ENCODE measurements at places on chromosomes 3 and 15.
A peak's percentile ranks its signal among the peaks of the same experiment; 100 is the strongest.

GRCh38 chr3:113537155-113537554 lies 4.8 kb downstream of the SIDT1 start:
- no peak for DNase-seq

DNA sequence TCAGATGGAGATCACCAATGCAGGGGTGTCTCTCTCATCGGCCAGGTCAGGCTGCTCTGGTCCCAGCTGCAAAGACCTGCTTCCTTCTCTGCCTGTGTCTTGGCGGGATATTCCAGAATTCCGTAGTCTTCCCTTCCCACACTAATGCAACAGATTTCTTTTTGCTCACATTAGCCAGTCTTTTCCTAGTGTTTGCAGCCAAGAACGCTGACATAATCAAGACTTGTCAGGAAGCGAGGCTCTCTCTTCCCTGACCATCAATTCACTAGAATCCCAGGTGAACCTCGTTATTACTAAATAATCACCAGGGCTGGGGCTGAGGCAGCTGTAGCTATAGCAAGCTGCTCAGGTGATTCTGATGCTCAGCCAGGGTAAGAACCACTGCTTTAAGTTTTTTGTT lies 43.2 kb upstream of the ACKR4 start:
- DNase-seq: no peak

- DNase-seq: no peak
Observed at GRCh38 chr3:18054625-18055024, 312.2 kb upstream of the TBC1D5 start.

DNA sequence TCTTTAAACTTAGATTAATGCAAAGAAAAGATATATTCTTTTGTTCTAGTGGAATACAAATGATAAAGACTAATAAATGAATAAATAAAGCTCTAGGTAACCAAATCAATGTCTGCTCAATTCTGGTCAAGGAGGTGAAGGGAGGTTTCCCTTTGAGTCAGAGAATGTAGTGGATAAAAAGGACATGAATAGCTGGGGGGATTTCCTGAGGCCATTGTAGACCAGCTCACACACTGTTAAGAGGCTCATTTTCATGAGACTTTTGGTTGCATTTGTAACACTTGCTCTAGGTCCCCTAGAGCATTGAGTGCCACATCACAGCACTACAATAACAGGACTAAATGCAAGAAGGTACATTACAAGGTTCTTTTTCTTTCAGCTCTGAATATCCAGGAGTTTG lies 170.7 kb downstream of the TIGIT start:
- DNase-seq: no peak

DNA sequence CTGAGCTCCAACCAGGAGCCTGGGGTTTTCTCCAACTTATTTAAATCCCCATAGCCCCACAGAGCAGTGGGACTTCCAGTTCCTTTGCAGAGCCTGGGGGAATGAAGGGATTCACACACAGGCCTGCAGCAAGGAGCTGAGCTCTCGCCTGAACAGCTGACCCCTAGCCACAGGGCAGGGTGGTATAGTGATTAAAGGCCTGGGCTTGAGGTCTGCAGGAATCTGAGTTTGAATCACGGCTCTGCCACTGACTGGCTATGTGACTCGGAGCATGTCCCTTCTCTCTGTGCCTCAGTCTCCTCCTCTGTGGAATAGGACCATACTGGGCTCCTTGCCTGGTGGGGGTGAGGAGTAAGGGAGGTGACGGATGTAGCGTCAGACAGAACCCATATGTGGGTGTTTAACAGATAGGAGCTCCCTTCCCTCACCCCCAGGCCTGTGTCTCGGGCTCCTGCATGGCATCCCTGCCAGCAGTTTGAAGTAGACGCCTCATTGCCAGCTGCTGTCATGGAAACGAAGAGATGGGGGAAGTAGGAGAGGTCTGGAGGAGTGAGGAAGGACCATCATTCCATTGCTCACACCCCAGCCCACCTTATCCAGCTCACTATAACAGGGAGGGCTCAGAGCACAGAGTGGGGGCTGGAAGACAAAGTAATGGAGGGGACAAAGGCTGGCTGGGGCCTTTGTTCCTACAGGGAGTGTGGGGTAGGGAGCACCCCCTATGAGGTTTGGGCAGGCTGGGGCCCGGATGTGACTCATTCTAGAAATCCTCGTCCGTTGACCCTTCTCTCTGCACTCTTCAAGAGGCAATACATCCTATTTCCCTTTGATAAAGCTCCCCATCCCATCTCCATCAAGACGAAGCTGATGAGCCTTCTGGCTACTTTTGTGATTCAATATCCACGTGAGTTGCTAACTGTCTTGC lies 14.8 kb downstream of the HRH1 start:
- no peak for DNase-seq

- no peak for DNase-seq
Observed at GRCh38 chr3:58474348-58474911, 17.5 kb upstream of the KCTD6 start.

DNA sequence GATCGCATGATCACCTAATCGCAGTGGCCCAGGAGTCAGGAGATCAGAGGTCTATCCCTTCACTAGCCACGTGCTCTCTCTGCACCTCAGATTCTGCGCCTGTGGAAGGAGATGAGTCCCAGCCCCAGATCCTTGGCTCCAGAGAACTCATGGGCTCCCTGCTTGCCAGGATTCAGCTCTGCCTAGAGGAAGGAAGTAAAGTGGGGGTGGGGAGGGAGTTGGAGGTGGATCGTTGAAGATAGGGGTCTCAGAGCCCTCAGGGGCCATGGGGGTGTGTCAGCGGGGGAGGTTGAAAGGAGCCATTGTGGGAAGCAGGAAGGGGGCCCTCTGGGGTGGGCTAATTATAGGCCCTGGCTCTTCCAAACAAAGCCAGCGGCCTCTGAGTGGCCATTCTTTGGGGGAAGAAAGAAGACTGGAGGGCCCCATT lies 11.3 kb upstream of the STRA6 start:
- DNase-seq: no peak

GRCh38 chr3:133428552-133428951 lies 28.7 kb downstream of the BFSP2 start:
- no peak for DNase-seq

- no peak for DNase-seq
Observed at GRCh38 chr3:52401021-52401420, 43.9 kb downstream of the SEMA3G start.

GRCh38 chr3:189673535-189673934 lies 42.3 kb downstream of the TP63 start:
- no peak for DNase-seq

- DNase-seq: no peak
Observed at GRCh38 chr3:47892286-47893040, 89.5 kb downstream of the DHX30 start.

GRCh38 chr15:57911247-57911646 lies 154.3 kb downstream of the ALDH1A2 start:
- DNase-seq: no peak

DNA sequence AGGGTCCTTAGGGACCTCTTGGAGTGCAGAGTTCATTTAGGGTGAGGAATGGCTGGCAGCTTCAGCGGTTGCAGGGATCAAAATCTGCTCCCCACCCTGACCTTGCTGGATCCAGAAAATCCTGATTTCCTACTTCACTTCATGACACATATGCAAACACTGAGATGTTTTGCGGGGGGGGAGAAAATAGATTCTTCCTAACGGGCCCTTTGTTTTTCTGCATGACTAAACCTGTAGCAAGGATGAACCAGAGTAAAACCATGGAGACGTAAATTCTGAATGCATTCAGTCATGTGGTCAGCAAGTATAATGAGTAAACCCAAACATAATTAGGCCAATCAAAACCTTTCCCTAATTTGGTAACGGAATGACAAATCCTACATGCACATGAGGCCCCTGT lies 20.0 kb upstream of the RBP1 start:
- no peak for DNase-seq

DNA sequence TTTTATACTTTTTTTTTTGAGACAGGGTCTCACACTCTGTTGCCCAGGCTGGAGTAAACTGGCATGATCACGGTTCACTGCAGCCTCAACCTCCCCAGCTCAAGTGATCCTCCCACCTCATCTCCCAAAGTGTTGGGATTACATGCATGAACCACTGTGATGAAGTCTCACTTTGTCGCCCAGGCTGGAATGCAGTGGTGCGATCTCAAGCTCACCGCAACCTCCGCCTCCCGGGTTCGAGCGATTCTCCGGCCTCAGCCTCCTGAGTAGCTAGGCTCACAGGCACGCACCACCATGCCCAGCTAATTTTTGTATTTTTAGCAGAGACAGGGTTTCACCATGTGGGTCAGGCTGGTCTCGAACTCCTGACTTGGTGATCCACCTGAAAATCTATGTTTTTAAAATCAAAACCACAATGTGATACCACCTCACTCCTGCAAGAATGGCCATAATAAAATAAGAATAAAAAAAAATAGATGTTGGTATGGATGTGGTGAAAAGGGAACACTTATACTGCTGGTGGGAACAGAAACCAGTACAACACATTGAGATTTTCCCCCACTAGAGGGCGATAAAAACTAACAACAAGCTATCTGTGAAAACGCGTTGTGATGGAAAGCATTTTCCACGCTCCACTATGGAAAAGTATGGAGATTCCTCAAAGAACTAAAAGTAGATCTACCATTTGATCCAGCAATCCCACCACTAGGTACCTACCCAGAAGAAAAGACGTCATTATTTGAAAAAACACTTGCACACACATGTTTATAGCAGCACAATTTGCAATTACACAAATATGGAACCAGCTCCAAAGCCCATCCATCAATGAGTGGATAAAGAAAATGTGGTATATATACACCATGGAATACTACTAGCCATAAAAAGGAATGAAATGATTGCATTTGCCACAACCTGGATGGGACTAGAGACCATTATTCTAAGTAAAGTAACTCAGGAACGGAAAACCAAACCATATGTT lies 26.8 kb upstream of the OCA2 start:
- DNase-seq: no peak

DNA sequence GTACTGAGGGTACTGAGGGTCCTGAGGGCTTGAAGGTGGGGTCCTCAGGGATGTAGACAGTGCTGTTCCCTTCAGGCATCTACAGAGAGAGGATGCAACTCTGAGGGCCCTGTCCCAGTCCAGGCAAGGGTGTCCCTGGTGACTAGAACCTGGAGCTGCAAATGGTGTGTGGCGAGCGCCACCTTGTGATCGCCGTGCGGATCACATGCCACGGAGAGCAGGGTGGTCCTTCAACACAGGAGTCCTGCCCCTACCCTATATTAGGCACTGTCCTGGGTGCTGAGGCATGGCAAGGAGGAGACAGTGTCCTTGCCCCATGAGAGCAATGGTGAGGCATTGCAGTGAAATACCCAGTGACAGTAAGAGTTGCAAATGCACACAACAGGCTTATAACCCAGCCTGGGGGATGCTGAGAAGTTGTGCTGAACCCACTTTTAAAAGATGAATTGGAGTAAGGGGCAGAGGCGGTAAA lies 23.6 kb downstream of the RHCG start:
- DNase-seq: no peak

- no peak for DNase-seq
Observed at GRCh38 chr3:37765591-37766488, 95.8 kb upstream of the CTDSPL start.

- DNase-seq: no peak
Observed at GRCh38 chr3:69442771-69443311, 57.0 kb upstream of the FRMD4B start.

GRCh38 chr3:189460511-189460910 lies 170.7 kb upstream of the TP63 start:
- DNase-seq: no peak

GRCh38 chr3:143484846-143485512 lies 363.3 kb downstream of the SLC9A9 start:
- DNase-seq: no peak

- no peak for DNase-seq
Observed at GRCh38 chr15:50418041-50418583, 6.1 kb upstream of the USP8 start.

DNA sequence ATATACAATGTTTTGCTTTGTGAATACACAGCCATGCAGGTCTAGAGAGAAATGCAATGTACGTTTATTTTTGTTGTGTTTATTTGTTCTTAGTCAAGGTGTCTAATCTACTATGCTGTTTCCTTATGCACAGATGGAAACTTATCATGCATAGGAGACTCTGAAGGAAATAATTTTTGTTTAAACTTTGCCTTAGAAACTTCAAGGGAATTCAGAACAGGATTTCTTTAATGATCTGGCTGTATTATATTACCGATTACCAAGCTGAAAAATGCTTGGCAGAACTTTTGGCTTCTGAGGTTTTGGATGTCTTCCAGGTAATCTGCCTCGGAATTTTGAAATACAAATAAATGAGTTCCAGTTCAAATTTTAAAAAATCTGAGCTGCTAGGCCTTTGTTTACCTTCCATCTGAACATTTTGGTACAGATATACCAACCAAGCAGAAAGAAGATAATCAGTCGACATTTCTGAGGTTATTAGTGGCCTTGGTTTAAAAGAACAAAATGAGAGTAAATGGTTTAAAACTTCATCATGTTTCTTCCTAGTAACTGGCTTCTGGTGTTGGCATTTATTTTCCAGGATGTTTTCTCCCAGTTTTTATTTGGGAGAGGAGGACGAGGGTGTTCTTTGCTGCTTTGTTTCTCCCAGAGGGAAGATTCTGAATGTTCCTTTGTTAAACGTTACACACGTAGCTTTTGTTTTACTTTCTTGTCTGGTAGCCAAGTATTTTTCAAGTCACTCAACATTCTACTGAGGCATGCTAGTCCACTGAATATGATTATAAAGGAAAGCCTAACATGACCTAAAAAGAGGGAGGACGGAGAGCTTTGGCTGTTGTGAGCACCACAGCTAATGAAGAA lies 421.8 kb upstream of the TBL1XR1 start:
- DNase-seq: no peak

DNA sequence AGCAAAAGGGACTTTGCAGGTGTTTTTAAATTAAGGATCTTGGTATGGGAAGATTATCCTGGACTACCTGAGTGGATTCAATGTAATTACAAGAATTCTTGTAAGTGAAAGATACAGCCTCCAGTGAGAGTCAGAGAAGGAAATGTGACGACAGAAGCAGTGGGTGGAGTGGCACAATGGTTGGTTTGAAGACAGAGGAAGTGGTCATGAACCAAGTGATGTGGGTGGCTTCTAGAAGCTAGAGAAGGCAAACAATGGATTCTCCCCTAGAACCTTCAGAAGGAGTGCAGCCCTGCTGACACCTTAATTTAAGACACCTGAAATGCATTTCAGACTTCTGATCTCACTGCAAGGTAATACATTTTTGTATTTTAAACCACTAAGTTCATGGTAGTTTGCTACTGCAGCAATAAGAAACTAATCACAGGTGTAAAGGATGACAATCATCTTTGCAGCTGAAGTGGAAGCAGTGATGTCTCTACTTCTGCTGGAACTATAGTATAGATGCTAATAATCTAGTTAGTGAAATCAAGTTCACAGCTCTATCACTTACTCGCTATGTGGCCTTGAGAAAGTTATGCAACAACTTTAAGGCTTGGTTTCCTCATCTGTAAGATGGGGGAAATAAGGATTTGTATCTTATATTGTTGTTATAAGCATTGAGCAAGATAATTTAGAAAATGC lies 403.4 kb upstream of the SUCLG2 start:
- peak; percentile 2 for DNase-seq

DNA sequence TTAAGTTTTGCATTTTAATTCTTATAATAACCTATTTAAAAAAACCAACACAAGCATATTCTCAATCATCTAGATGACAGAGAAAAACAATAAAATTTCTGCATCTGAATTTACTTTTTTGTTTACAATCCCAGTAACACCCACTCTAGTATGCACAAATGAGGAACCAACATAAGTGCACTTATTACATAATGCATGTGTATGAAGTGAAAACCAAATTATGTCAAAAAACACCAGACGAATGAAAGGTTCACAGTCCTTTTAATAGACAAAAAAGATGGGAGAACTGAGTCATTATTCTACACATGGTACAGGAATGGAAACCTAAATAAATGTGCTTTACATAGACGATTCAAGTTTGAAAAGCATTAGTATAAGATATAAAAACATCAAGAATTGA lies 91.7 kb downstream of the NR1I2 start:
- no peak for DNase-seq

Measured in stimulated activated CD8-positive, alpha-beta memory T cell treated with anti-CD3 and anti-CD28 coated beads, Interleukin-4, amount 100 ng/mL, for 1 hour (primary cell).